ENCODE measurements at places on chromosomes 5 and 9.

GRCh38 chr5:12242950-12243888, 339.0 kb upstream of the CTNND2 start:
- no peak for DNase-seq

DNA sequence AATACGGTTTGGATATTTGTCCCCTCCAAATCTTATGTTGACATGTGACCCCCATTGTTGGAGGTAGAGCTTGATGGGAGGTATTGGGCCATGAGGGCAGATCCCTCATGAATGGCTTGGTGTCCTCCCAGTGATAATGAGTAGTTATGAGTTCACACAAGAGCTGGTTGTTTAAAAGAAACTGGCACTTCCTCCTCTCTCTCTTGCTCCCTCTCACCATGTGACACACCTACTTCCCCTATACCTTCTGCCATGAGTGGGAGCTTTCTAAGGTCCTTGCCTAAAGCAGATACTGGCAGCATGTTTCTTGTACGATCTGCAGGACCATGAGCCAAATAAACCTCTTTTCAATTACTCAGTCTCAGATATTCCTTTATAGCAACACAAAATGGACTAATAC, 132.0 kb downstream of the PIK3R1 start:
- no peak for DNase-seq

GRCh38 chr5:1985781-1986180, 103.1 kb upstream of the IRX4 start:
- no peak for DNase-seq

GRCh38 chr5:17441351-17441750, 56.7 kb upstream of the TAF11L2 start:
- DNase-seq, result no peak

DNA sequence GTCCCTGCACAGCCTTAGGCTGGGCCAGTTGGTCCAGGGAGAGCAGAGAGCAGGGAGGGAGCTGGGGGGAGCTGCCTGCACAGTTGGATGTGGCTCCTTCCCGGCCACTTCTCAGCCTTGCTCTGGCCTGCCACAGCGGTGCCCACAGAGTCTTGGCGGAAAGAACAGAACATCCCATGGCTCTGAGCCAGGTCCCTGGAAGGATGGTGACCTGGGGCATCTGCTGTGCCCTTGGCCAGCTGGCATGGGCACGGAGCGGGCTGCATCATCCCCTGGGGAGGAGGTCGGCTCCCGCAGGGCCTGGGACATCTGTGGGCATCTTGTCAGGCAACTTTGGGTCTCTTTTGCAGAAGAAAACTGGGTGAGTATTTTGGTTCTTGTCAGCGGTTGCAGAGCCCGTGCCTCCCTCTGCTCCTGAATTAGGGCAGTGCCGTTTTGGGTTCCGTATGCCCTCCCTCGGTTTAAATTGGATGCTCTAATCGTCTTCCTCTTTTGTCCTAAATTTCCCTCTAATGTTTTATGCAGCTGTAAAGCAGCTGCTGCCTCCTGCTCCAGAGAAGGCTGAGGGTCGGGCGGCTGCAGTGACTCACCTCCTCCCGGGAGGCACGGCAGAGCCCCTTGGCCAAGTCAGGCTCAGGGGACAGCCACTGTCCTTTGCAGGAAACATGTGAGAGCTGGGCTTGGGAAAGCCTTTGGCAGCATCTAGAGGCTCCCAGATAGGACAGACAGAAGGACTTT, 10.5 kb upstream of the NACC2 start:
- DNase-seq, result peak; percentile 48

DNA sequence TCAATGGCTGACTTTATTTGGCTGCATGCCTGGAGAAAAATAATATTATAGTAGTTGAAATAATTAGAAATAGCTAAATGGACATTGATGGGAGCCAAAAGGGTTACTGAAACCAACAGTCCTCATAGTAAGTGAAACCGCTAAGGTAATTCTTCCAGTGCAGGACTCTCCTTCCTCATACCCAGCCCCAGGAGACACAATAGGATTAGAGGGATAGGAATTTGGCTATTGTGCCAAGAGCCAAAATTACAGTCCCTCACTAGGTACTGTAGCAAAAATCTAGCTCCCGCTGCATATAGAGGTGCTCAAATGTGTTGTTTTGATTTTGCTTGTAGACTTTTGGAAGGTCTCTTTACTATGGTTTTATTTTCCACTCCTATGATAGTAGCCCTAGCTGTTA, 20.2 kb downstream of the GLDC start:
- no peak for DNase-seq

- no peak for DNase-seq
Measured at GRCh38 chr5:181221105-181221791, 1.8 kb upstream of the TRIM41 start.

DNA sequence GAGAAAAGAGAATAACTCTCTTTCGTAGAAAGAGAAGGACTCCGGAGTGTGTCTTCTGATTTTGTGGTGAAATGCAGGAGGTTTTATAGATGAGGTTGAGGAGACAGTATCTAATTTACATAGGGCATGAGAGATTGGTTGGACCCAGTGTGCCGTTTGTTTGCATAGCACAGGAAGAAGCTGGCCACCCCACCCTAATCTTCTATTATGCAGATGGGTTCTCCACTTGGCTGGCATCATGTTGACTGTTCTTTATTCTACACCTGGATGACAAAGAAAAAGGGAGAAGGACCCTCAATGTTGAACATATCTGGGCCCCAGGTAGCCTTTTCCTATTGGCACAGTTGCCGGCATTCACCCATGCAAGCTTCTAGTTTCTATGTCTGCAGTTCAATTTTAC, 23.2 kb upstream of the MINAR2 start:
- no peak for DNase-seq

- no peak for DNase-seq
Measured at GRCh38 chr5:151660616-151661495, 25.9 kb downstream of the SPARC start.

DNA sequence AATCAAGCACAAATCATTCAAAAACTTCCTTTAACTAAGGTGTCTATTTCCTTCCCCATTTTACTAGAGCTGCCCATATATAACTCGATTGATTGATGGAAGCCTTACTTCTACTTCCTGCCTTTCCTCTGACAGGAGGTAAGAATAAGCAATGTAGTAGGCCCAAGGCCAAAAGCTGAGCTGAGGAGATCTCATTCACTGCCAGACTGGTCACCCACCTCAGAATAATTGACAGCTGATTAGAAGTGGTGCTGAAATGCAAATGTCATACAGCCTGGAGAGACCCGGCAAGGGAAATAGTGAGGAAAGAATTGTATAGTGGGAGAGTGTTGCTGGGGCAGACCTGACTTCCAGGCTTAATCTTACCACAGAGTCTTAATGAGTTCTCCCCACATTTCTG, 239.9 kb downstream of the SAXO1 start:
- DNase-seq, result no peak

- DNase-seq, result no peak
Measured at GRCh38 chr9:13628526-13628925, 349.0 kb upstream of the MPDZ start.

- DNase-seq, result peak; percentile 82
Measured at GRCh38 chr5:125043781-125044391, 297.4 kb upstream of the ZNF608 start.

- peak; percentile 76 for DNase-seq
Measured at GRCh38 chr9:134734270-134734669, 92.7 kb downstream of the COL5A1 start.

- DNase-seq, result no peak
Measured at GRCh38 chr5:114319236-114319635, 42.6 kb upstream of the KCNN2 start.

- DNase-seq, result no peak
Measured at GRCh38 chr9:36832164-36832795, 201.8 kb downstream of the PAX5 start.

- no peak for DNase-seq
Measured at GRCh38 chr5:108620516-108620915, 127.2 kb upstream of the FER start.

DNA sequence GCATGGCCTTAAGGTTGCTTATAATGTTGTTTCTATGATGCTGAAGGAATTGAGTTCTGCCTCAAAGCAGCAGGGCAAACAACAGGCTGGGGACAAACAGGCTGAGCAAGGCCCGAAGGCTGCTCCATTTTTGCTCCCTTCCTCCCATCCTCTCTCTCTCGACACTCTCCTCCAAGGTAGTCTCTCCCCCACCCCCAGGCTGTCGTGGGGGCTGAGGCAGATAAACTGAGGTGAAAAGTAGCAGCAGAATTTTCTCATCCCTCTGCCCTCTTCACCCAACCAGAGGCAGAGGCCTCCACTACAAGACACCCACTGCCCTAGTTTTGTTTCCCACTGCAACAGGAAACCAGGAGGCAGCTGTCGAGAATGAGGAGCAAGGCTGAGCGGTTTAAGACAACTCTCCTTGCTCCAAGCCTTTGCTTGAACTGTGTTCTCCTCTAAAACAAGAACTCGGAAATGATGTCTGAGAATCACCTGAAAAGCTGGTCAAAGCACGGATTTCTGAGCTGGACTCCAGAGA, 13.5 kb upstream of the GNA14 start:
- no peak for DNase-seq

GRCh38 chr9:71003346-71003745, 118.1 kb downstream of the TRPM3 start:
- no peak for DNase-seq

DNA sequence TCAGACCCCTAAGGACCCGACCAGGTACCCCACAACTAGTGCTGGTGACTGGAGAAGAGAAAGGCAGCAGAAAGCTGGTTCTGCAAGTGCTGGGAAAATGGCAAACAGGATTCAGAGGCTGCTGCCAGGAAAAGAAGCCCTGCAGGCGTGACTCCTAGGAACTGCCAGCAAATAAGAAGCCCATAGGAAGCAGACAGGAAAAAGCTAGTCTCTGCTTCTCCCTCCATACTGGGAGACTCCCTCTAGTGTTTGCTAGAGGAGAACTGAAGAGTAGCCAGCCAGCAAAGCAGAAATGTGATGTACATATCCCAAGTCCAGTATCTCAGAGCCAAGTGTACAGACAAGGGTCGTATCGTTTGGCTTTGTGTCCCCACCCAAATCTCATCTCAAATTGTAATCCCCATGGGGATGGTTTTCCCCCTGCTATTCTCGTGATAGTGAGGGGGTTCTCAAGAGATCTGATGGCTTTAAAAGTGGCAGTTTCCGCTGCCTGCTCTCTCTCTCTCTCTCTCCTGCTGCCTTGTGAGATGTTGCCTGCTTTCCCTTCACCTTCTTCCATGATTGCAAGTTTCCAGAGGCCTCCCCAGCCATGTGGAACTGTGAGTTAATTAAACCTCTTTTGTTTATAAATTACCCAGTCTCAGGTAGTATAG, 38.1 kb upstream of the TUSC1 start:
- peak; percentile 0 for DNase-seq

GRCh38 chr9:135359764-135360163, 119.8 kb upstream of the PPP1R26 start:
- DNase-seq, result no peak

DNA sequence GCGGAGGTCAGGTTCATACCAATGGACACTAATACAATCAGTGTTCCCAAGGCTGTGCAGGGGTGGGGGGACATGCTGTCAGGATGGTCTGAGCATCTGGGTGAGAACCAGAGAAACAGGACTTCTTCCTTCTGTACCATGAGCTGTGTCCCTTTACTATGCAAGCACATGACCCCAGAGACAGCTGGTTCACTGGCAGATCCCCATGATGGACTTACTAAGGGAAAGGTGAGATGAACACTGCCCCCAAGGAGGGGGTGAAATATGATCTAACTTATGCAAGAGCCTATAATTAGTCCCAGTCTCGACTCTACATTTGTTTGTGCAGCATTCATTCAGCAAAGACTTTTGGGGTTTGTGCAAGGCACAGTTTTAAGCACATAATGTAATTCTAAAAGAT, 91.4 kb downstream of the LIFR start:
- DNase-seq, result peak; percentile 83

- no peak for DNase-seq
Measured at GRCh38 chr5:54295651-54296276, 14.6 kb downstream of the ARL15 start.

DNA sequence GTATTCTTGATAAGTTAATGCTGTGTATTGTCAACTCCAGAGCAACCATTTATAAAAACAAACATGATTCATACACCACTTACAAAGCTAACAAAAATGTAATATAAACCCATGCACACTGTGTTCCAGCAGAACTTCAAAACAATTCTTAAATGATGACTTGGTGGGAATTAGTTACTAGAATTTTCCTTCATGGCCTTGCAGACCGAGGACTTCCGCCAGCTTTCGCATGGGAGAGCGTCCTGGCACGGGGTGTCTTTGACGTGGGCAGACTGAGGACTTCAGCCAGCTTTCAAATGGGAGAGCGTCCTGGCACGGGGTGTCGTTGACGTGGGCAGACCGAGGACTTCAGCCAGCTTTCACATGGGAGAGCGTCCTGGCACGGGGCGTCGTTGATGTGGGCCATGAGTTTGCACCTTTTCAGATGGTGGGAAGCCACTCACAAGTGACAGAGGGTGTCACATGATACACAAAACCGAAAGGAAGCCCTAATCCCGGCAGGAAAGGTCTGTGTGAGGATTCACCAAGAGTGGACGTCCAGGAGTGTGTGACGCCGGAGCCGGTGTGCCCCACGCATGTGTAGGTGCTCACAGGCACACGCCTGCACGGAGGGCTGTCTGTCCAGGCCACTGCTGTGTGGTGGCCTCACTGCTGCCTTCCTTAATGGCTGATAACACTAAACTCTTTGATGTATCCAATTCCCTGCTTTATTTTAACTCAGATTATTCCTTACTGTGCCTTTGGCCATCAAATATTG, 211.3 kb upstream of the IRX4 start:
- no peak for DNase-seq

DNA sequence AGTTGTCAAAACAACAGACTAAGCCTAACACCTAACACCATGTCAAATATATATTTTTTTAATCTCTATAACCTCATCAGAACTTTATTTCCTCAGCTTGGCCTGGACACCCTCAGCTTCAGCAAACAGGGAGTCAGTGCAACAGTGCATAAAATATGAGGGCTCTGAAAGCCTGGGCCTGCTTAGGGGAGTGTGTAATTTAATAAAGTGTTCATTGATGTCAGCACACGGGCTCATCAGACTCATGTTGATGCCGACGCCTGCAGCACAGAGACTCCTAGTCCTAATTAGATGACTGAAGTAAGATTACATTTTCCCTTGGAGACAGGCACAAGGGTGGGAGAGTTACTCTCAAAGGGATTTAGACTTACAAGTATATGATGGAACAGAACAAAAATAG, 37.8 kb downstream of the CDH10 start:
- DNase-seq, result peak; percentile 9

DNA sequence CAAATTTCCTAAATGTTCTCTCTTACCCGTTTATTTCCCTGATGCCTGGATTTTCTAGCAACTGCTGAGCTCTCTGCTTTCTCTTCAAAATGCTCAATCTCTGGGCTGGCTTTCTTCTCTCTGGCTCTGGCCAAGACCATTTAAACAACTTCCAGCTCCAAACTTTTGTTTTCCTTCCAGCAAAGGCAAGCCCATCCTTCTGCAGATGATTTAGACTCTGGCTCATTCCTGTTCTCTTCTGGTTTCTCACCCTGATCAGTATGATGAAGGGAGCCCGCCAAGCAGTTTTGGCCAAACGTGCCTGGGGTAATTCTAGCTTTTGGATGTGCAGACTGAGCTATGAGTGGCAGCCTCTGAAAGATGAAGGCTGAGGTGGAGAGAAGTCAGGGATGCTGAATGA, 78.1 kb downstream of the HSPA4 start:
- DNase-seq, result no peak

GRCh38 chr5:61910771-61911170, 395.2 kb upstream of the KIF2A start:
- DNase-seq, result no peak

All from NCI-H2171 treated with DMSO at 0.1 percent for 48 hours (cell line).